ENCODE measurements at places on chromosomes 11 and 22.

DNA sequence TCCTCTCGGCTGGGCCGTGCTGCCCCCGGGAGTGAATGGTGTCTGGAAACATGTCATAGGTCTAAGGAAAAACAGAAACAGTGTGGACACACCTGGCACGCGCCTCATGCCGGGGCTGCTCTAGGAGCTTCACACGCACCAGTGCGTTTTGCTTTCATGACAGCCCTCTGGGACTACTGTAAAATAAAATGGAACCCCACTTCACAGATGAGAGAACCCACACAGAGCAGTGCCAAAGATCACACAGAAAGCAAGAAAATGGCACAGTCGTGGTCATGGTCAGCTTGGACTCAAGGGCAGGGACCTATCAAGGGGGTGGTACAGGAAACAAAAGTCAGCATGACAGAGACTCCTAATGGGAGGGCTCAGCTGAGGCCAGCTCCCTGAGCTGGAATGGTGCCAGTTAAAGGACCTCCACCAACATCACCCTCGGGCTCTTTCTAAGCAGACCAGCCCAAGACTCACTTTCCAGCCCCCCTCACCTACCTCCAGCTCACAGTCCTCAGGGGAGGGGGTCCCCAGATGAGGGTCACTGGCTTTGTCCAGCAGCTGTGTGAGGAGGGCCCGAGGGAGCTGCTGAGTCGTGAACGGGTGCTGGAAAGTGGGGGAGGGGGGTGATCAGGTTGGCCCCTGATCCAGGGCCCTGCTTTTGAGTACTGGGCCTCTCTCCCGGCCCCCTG is 3.3 kb downstream of the MAP4K2 start:
- DNase-seq, result no peak

- DNase-seq, result no peak
These were observed 5.3 kb downstream of the YAP1 start for GRCh38 chr11:102115557-102115956.

- no peak for DNase-seq
These were observed 8.7 kb upstream of the LTO1 start for GRCh38 chr11:69683764-69684333.

DNA sequence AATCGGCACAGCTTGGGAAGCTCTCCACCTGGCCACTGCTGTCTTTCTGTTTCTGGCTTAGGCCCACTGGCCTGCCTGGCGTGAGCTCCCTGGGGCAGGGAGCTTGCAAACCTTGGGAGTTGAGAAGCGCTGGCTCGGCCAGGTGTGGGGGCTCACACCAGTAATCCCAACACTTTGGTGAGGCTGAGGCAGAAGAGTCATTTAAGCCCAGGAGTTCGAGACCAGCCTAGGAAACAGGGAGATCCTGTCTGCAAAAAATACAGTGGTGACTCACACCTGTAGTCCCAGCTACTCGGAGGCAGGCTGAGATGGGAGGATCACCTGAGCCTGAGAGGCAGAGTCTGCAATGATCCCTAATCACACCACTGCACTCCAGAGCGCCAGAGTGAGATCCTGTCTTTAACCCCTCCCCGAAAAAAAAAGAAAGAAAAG is 4.0 kb downstream of the AP5B1 start:
- DNase-seq, result no peak

- no peak for DNase-seq
These were observed 157.0 kb downstream of the CACNA1I start for GRCh38 chr22:39727541-39727940.

- DNase-seq, result no peak
These were observed 206.5 kb downstream of the CTTN start for GRCh38 chr11:70604630-70605467.

- DNase-seq, result no peak
These were observed 4.3 kb downstream of the LRRC51 start for GRCh38 chr11:72084965-72085364.

DNA sequence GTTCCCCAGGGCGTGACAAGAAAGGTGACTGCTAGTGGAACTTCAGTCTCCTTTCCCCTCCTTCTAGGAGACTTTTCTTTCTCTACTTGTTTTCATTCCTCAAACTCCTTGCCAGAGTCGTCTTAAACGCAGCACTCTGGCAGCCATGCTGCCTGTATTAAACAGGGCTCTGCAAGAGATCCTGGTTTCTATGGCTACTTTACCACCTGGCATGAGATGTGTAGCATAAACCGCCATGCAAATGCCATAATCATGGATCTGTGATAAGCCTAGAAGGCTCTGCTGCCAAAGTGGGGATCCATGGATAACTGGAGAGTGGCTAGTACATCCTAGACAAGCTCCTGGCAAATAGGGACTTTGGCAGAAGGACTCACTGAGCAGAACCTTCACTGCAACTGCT is 321.1 kb downstream of the CADM1 start:
- DNase-seq, result no peak

DNA sequence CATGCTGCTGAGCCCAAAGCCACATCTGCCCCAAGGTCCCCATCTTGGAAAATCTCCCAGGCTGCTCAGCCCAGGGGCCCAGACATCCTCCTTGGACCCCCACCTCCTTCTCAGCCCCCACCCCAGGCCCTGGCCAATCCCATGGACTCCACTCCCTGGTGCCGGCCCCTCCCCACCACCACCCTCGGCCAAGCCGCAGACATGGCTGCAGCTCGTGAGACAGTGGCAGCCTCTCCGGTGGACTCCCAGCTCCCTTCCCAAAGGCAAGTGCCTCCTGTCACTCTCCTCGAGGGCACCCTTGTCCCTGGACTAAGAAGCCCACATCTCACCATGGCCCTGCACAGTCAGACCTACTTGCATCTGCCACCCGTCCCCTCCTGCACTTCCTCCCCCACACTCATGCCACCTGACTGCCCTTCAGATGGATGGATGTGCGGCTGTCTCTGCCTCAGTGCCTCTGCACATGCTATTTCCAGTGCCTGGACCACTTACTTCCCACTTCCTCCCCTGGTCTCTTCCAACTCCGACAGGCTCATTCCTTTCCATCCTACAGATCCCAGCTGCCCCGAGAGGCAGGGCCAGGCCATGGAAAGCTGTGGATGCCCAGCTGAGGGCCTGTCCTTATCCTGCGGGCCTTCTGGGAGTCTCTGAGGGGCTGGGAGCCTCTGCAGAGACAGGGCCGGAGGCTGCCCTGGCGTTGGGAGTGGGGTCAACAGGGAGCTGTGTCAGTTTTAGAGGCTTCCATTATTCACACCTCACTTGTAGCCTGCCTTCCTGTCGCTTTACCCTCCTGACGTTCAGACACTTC is 25.5 kb upstream of the RFPL3 start:
- no peak for DNase-seq

DNA sequence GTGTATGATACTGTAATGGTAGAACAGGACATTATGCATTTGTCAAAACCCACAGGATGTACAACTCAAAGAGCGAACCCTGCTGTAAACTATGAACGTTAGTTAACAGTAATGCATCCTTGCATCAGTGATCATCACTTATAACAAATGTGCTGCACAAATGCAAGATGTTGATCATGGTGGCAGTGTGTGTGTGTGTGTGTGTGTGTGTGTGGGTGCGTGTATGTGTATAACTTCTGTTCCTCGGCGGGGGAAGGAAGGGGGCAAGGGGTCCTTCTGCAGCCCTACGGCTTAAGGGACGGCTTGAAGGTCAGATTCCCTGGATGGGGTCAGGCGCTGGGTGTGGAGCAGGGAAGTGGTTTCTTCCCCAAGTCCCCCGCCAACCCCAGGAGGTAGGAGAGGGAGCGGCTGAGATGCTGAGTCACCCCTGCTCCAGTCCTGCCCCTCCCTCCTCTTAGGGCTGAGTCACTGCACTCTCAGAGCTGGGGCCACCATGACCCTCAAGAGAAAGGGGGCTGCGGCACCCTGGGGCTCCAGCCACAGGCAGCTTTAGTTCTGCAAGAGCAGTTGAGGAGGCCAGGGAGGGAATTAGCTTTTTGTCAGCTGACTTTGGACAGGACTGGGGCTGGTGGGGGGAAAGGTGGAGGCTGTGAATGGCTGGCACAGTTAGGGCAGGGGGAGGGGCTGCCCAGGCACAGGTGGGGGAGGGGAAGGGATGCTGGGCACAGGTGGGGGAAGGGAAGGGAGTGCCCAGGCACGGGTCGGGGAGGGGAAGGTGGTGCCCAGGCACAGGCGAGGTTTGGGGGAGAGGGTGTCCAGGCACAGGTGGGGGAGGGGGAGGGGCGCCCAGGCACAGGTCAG is 8.8 kb upstream of the CTSD start:
- DNase-seq, result peak; percentile 78

DNA sequence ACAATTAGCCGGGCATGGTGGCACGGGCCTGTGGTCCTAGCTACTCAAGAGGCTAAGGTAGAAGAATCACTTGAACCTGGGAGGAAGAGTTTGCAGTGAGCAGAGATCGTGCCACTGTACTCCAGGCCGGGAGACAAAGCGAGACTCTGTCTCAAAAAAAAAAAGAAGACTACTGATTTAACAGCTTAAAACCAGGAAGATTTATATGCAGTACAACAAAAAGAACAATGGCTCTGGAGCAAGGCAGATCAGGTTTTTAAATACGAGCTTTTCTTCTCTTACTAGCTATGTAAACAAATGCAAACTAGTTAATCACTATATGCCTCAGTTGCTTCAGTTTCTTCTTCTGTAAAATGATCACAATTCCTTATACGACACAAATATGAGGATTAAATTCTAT is 6.9 kb downstream of the FAM168A start:
- no peak for DNase-seq

- no peak for DNase-seq
These were observed 512.5 kb downstream of the OPCML start for GRCh38 chr11:133019545-133020371.

- no peak for DNase-seq
These were observed 5.9 kb upstream of the HMOX1 start for GRCh38 chr22:35375031-35375430.

DNA sequence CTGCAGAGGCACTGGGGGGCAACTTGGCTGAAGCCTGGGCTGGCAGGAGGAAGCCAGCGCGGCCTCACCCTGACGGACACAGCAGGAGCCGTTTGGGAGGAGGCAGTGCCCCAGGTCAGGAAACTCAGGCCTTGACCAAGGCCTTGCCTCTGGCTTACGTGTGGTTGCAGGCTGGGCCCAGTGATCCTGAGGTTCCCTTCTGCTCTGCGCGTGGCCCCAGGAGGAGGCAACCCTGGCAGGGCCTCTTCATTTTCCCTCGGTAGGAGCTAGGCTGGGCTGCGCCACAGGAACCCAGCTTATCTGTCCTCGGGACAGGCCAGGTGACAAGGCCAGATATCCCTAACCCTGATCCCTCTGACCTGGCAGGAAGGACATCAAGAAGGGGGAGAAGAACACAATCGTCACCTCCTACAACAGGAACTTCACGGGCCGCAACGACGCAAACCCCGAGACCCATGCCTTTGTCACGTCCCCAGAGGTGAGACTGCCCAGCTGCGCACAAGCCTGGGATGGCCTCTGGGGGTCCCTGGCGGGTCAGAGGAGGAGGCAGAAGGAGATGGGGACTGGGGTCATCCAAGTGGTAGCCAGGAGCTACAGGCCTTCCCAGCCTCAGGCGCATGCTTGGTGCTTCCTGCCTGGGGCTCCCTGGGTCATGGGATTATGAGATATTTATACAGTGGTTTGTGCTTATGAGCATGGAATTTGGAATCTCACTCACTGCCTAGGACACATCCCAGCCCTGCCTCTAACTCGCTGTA is 20.6 kb downstream of the POLR3H start:
- DNase-seq, result no peak

DNA sequence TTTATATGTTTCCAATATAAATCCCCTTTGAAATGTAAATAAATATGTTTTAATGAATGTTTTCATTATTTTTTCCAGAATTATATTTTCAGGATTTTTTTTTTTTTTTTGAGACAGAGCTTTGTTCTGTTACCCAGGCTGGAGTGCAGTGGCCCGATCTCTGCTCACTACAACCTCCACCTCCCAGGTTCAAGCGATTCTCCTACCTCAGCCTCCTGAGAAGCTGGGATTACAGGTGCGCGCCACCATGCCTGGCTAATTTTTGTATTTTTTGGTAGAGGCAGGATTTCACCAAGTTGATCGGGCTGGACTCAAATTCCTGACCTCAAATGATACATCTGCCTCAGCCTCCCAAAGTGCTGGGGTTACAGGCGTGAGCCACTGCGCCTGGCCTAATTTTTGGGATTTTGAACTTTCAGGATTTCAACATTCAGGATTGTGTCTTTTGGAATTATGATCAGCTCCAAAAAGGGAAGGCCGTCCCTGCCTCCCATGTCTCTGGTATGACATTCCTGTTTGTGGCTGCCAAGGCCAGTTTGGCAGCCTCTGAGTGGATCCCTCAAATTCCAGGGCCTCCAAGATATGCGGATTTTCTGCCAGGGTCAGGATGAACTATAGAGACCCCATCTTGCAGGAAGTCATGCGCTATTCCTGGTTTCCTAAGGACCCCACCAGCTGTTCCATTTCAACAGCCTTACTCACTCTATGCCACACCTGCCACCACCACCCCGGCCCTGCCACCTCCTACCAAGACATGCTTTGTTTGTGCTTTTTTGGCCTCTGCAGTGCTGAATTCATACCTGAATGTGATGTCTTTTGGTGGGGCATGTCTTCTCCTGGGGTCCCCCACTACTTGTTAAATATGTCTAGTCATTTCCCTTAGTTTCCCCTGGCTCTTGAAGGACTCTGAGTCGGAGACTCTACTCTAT is 21.9 kb upstream of the TMPRSS4 start:
- no peak for DNase-seq

DNA sequence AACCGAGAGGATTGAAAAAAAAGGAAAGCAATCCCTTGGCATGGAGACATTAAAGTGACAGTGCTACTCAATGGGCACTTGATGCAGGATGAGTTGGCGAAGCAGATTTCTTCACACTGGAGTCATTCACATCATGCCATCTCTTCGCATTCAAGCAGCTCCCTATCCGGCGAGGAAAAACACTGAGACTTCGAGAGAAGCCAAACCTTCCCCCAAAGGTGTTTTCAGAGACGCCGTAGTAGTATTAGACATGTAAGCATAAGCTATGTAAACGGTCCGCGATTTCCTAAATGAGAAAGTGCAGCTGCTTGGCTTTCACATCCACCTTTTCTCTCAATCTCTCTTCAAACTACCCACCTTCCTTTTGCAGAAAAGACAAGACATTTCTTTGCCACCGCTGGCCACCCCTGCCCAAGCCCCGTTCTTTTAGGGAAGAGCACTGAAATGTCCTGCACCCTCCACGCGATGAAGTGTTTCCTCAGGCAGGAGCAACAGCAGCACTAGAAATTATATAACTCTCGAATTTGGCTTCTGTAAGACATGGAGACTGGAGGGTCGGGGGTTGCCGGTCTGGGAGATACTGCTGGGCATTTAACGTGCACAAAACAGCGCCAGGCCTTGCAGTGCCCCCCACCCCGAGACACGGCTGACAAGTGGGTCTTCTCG is at the start of gene DLG2:
DLG2 (minus strand) TSS at position 13 of the 666 bp plus-strand sequence.
- DNase-seq, result peak; percentile 8

DNA sequence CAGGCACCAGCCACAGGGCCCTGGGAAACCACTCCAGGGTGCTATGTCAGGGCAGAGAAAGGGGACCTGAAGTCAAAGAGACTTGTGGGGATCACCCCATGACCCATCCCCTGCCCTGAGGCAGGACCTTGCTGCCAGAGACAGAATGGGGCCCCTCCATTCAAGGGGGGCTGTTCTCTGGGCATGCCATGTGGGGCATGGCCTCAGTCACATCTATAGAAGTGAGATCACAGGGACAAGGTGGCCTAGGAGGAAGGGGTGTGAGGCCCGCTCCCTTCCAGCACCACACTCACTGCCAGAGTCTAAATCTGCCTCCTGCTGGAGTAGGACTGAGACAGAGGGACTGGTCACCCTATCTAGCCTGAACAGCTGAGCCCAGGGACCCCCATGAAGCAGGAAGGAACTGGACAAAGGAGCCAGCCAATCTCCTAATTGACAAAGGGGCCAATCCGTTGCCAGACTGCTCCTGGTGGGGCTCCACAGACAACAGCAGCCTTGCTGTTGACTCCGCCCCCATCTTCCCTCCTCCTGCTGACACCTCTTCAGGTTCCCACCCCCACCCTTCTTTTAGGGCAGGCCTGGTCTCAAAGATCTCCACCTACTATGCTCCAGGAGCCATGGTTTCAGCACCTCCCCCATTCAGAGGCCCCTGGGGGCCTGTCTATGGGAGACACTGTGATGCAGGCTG is 26.0 kb downstream of the NEAT1 start:
- no peak for DNase-seq

All from frontal cortex (tissue), 4 donors.